ENCODE measurements at places on chromosomes 1 and 21.
A peak's percentile ranks its signal among the peaks of the same experiment; 100 is the strongest.

- DNase-seq: peak; percentile 66
These were observed 774 bp upstream of the WDTC1 start for GRCh38 chr1:27233667-27234048.

DNA sequence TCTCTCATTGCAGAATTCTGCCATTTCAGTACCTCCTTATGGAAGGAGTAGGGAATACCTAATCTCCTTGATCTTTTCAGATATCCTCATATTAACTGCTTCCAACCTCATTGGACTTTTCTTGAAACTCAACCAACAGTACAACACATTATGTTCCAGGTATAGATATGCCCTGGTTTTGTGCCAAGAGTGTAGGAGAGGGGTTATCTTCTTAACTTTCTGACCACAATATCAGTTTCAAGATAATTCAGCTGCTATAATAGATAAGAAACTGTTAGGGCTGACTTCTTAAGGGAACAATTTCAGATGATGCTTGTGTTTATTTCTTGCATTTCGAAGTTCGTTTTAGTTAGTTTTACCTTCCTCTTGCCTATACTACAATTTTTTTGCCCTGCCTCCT, 2.1 kb upstream of the LPGAT1 start:
- DNase-seq: no peak

DNA sequence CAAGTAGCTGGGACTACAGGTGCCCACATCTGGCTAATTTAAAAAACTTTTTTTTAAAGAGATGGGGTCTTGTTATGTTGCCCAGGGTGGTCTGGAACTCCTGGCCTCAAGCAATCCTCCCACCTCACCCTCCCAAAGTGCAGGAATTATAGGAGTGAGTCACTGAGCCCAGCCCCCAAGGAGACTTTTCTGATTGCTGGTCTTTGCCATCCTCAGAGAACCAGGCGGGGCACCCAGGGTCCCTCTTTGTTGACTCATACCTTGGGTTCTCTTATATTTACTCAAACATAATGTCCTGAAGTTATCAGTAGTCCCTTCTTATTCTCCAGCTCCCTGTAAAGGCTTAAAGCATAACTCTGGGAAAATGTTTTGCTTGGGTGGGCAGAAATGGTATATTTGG, 51.1 kb downstream of the KIF26B start:
- no peak for DNase-seq

- peak; percentile 85 for DNase-seq
These were observed 24.4 kb downstream of the RRAGC start for GRCh38 chr1:38834937-38835827.

DNA sequence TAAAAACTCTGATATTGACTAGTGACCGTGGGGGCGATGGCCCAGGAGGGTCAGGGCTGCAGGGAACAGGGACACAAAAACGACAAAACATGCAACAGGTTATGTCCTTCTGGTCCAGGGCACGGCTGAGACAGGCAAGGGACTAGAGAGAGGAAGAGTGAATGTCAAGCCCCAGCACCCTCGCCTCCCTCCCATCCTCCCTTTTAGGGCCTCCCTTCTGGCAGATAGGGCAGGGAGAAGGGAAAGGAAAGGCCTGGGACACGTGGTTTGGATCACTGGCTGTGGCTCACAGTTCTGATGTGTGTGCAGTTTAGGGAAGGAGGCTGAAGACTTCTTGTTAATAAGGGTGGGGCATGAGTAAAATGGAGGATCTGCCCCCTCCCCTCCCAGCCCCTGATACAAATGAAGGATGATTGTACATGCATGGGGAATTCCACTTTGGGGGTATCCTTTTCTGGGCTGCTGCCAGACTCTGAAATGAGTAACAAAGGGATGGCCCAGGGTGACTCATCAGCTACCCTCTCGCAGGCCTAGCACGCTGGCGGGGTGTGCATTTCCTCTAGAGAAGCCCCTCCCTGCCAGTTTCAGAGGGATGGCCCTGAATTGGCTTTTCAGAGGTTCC, 14.2 kb downstream of the CAPN2 start:
- peak; percentile 27 for DNase-seq

DNA sequence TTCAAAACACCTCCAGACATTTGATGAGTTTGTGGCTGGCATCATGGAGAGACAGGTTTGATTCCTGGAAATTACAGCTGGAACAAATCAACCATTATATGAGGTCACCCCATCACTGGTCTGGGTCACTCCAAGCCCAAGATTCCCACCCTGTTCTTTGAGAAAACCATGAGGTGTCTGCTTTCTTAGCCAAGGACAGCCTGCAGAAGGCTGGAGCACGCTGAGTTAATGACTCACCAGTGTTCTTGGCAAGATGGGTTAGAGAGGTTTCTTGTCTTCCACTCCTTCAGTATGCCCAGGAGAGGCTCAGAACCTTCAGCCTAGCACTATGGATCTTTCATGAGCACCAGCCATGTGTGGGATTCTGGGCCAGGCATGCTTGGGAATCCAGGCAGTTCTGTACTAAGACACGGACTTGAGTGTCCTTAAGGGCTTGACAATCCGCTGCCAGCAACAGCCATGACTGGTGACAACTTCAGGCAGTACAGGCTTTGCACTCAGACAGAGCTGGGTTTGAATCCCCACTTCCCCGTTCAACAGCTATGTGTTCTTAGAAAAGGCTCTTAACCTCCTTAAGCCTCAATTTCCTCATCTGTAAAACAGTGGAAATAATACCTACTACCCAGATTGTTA, 43.9 kb downstream of the GRHL3 start:
- no peak for DNase-seq

DNA sequence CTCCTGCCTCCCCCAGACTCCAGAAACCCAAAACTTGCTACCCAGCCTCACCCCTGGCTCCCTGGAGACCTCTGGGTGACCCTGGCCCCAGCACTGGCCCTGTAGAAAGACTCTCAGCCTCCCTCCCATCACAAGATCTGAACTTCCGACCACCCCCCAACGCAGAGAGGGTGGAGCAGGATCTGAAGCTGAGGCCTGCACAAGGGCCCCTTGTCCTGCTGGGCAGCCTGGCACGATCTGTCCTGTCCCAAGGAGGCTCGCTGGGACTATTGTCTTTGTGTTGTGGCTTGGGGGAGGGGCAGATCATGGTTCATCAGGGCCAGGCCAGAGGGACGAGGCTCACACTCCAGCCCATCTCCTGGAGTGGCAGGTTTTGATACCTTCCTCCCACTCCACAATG, 20.0 kb downstream of the PHLDA3 start:
- no peak for DNase-seq

DNA sequence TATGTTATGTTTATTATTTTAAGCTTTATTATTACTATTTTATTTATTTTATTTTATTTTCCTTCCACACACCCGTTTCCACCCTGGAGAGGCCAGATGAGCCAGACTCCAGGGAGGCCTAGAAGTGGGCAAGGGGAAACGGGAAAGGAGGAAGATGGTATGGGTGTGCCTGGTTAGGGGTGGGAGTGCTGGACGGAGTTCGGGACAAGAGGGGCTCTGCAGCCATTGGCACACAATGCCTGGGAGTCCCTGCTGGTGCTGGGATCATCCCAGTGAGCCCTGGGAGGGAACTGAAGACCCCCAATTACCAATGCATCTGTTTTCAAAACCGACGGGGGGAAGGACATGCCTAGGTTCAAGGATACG, 468 bp upstream of the MX1 start:
- DNase-seq: no peak

DNA sequence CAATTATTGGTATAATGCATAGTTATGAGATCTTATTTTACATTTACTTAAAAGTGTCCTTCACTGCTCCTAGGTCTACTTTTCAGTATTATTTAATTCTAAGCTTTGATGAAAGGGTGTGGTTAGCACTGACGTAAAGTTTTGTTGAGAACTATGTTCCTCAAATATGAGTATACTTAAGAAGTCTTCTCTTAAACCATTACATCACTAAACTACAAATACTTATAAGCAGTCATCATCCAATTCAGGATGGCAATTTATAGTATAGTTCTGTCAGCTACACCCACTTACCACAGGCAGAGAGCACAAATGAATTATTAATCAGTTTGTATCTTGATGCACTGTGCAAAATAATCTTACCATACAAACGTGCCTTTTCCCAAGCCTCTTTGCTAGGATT, 27.0 kb downstream of the TRMT1L start:
- DNase-seq: no peak

- DNase-seq: no peak
These were observed 54.9 kb upstream of the ZBTB18 start for GRCh38 chr1:243996223-243996622.

DNA sequence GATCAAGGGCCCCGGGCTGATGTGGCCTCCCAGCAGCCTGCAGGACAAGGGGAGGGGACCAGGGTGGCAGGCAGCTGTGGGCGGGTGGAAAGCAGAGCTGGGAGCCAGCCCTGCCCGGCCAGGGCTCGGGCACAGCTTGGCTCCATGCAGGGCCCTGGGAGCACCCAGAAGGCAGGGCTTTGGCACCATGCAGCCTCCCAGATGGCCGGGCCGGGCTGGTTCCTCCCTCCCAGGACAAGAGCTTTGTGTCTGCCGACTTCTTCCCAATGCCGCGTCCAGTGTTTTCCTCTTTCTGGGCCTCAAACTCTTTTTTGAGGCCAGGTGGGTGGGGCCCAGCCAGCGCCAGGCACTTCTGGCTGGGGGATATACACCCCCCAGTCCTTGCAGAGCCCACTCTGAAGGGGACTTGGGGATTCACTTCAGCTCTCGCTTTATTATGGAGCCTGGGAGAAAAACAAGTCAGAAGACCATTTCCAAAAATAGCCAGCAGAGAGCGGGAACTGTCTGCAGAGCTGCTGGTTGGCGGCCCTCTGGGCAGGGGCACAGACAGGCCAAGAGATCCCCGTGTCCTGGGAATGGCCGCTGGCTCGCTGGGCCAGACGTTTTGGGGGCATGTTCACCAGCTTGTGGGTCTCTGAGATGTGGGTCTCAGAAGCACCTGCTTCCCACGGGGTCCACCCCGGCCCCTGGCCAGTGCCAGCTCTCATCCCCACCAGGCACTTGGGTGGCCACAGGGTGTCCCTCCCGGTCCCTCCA, 103.8 kb upstream of the ARHGEF16 start:
- no peak for DNase-seq

GRCh38 chr1:109501644-109502363, 7.7 kb downstream of the AMIGO1 start:
- DNase-seq: no peak

GRCh38 chr1:55382806-55383305, 167.7 kb upstream of the USP24 start:
- DNase-seq: no peak

GRCh38 chr1:153251988-153252387, 7.5 kb upstream of the LORICRIN start:
- no peak for DNase-seq

- DNase-seq: no peak
These were observed 23.3 kb downstream of the SUSD4 start for GRCh38 chr1:223340637-223341036.

GRCh38 chr1:179976970-179977651, 22.5 kb downstream of the CEP350 start:
- no peak for DNase-seq

DNA sequence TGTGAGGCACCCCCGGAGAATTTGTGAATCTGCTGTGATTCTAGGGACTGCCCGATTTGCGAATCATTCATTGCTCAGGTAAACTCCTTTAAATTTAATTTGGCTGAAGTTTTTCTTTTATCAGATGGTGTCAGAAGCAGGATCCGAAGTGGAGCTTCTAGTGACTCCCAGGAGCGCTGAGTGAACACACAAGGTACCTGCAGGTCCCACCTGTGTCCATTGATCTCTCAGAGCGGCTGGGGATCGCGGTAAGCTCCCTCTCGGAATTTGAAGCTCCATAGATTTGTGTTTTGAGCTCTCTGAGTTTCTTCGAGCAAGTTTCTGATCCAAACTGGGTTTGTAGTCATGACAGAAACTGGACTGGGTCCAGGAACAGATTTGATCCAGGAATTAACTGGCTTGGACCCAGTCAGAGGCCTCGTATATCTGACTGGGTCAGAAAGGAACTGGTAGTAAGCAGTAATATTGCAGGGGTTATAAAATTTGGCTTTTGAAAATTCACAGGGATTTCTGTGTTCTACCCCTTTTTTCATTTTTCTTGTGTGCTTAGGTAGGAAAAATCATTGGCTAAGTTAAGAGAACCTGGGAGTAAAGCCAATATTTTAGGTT, 56.2 kb upstream of the EDEM3 start:
- DNase-seq: no peak
